ENCODE measurements at places on chromosomes 3 and 15.

DNA sequence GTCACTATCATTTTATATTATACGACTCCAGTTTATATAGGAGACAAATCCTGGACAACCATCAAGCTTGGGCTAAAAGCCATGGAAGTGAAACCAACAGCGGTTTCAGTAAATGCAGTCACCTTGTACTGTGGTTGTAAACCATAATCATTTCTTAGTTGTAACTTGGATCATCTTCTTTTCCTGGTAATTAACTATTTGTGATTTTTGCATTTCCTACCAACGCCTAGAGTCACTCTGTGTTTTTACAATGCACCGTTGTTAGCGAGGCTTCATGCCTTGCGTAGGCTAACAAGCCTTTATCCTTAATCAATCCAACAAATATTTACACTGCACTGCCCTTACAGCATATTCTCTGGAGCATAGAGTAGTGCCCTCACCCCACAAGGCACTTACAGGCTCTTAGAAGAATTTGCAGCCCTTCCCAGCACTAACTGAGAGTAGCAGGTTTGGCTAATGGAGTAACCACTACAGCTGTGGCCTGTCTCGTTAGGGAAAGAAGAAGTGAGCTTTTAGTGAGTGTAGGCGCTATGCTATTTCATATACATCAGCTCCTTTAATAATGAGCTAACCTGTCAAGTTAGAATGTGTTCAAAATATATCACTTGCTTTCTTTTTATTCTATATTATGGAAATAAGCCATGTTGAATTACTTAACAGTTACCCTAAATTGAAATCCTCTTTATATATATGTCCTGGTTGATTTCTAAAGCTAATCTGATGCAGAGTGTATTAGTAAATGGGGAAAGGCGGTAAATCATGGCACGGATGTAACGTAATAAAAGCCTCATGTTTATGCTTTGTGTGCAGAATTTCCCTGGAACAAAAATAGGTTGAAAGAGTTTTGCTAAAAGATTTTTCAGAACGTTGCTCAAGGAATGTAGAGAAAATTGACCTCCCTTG is 62.8 kb downstream of the ABHD2 start:
- DNase-seq, result no peak

GRCh38 chr3:138424323-138424722 is 10.1 kb upstream of the ESYT3 start:
- no peak for DNase-seq

DNA sequence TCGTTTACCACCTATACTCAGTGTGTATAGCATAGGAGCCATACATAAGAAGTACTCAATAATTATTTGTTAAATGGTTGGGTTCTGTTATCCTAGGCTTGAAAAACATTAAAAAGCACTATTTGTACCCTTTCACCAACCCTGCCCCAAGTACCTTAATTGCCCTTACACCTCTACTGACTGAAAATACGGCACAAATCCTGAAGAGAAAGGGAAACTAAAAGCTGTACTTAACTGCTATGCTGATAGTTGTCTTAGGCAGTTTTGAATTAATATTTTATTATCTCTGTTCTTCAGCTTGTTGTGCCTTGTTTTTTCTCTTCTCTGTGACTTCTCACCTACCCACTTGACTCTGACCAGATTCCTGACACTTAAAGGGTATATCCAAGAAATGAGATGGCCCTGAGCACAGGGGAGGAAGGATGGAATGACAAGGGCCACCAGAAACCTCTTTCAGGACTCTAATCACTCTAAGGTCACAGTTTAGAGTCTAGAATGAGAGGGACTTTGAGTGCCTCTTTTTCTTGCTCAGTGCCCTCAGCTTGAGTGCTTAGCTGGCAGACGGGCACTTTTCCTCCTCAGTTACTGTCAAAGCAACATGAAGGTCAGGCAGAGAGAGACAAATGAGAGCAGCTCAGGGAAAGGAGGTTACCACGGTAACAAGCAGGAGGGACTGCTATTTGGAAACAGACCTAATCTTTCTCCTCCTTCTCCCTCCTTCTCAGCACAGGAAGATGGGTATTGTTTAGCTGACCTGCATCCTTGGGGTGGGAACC is 136.5 kb downstream of the ZNF609 start:
- DNase-seq, result peak; percentile 15

- DNase-seq, result no peak
These were observed 49.8 kb downstream of the MBNL1 start for GRCh38 chr3:152318512-152318911.

DNA sequence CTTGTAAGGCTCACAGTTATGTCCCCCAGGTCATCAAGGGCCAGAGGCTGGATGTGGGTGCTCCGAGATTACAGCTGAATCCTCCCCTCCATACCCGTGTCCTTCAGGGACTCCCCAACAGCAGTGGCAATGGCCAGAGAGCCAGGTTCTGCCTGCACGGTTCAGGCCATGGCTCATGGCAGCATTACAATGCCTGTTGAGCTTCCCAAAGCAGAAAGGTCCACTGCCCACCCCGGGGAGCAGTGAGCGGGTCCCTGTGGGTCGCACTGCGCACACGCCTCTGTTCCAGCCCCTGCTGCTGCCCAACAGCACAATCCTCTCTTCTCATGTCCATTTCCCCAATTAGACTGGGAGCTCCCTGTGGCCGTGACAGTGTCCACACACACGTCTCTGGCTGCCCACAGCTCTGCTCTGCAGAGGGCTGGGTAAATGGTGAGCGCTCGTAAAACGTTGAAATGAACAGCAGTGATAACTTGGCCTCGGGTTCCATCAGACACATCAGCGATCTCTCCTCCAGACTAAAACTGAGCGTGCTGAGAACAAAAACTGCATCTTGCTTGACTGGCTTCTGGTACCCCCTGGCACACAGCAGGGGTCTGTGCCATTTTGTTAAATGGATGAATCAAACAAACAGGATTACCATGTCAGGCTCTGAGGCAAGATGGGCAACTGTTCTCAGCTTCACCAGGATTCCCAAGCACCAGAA is 80.4 kb downstream of the VGLL4 start:
- no peak for DNase-seq

- no peak for DNase-seq
These were observed 27.4 kb downstream of the PRR20G start for GRCh38 chr3:127260416-127260815.

GRCh38 chr3:150958683-150959082 is 13.8 kb downstream of the CLRN1 start:
- DNase-seq, result no peak

DNA sequence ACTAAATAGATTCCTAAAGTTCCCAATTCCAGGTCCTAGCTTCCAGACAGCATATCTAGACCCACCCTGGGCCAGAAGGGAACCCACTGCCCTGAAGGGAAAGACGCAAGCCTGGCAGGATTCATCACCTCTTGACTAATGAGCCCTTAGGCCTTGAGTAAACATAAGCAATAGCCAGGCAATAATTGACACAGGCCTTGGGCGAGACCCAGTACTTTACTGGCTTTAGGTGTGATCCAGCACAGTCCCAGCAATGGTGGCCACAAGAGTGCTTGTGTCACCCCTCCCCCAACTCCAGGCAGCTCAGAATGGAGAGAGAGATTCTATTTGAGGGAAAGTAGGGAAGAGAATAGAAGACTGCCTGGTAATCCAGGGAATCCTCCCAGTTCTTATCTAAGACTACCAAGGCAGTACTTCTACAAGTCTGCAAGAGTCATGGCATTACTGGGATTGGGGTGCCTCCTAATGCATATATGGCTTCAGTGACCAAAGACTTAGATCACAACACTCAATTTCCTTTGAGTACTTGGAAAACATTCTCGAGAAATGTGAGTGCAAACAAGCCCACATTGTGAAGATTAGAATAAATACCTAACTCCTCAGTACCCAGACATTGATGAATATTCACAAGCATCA is 30.4 kb upstream of the WWTR1 start:
- no peak for DNase-seq

Measured in SHP77 treated with DMSO at 0.1 percent for 48 hours (cell line).